Vagina (tissue), 2 donors: ENCODE measurements at places on chromosomes 4 and X.

DNA sequence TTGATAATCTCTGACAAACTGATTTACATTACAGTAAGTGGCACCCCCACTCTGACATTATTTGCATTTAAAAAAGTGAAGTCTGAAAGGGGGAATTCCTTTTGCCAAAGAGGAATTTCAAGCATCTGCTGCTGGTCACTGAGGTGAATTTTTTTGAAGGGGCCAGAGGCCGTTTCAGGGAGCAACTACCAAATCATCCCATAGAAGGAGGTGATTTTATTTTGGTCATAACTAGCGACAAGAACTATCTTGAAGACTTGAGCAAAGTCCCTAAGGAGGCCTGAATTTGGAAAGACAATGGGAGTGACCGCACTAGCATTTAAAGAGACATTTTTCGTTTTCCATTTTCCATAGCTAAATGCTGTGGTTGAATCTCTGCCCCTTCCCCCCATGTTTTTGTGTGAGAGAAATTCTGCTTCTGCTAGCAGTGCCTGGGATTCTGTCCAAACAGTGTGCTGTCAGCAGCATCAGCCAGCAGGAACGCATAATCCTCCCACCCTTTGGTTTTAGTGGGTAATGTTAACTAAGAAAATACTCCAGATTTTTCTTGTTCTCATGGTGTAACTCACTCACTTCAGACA, 110.1 kb upstream of the MED14 start:
- no peaks in the 10 kb centered on the region for H3K27me3 ChIP-seq
- no peaks in the 10 kb centered on the region for H3K4me1 ChIP-seq
- H3K4me3 ChIP-seq: no peak overlapping the region
- DNase-seq: no peak
- H3K27ac ChIP-seq: no peak overlapping the region
- no peaks in the 10 kb centered on the region for H3K36me3 ChIP-seq

GRCh38 chr4:57158762-57159161, 48.6 kb upstream of the IGFBP7 start:
- no peak for DNase-seq
- no peak overlapping the region for H3K27ac ChIP-seq
- no peak overlapping the region for H3K4me3 ChIP-seq
- no peaks in the 10 kb centered on the region for H3K4me1 ChIP-seq
- no peaks in the 10 kb centered on the region for H3K27me3 ChIP-seq

DNA sequence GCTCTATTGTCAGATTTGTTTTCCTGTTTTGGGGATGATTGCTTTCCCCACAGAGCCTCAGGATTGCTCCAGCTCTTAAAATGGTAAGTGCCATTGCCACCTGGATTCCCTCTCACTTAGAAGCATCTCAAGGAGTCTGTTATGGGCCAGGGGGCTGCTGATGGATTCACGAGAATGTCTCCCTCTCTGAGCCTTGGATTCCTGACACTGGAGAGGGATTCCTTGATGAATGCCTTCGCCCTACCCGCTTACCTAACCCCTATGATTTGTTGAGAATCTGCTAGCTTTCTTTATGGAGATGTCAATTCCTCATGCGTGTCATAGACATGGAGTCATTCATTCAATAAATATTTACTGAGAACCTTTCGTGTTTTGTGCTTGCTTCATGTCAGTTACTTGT, 36.9 kb upstream of the TENM3 start:
- H3K27ac ChIP-seq: no peak overlapping the region
- H3K4me3 ChIP-seq: no peak overlapping the region
- peaks cover 10% of the 10 kb centered on the region for H3K4me1 ChIP-seq

DNA sequence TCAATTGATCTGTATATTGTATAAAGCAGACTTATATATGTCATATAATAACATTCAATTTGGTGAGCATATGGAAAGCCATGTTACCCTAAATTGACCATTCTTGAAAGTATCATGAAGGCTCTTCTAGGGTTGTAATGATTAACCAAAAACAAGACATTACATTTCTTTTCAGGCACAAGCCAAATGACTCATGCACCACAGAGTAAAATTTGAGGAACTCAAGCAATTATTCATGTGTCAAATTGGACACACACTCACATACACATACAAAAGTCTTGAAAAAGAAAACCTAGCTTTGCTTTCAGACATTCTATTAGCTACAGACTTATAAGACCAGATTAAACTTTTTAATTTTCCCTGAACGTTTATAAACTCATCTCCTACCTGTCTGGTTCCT, 146.5 kb upstream of the PCDH18 start:
- H3K4me3 ChIP-seq: no peak overlapping the region
- H3K4me1 ChIP-seq: no peaks in the 10 kb centered on the region
- H3K36me3 ChIP-seq: no peaks in the 10 kb centered on the region
- H3K27me3 ChIP-seq: no peaks in the 10 kb centered on the region
- H3K27ac ChIP-seq: no peak overlapping the region

DNA sequence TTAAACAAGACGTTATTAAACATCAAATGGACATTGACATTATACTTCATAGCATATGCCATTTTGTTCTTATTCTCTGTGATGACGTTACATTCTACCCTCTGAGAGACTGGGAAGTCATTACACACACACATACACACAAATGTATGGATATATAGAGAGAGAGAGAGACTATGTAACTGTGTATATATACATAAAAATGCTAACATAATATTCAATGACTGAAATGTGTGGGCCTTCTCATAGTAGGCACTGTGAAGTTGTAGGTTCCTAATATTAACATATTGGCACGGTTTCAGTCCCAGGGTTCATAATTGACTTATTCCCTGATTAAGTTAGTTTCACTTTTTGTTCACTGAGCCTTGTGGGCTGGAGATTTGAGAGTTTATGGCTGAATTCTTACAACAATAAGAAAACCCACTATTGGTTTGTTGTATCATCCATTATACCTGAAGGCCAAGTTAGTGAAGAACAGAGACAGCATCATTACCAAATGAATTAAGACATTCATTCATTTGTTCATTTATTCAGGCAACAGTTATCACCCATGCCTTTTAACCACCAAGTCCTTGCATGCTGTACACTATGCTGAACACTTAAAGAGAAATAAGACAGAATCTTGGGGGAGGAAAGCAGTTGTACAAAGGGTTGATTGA, 68.5 kb downstream of the GAB1 start:
- H3K27me3 ChIP-seq: no peaks in the 10 kb centered on the region
- H3K4me1 ChIP-seq: peaks cover 65% of the 10 kb centered on the region
- DNase-seq: no peak
- H3K27ac ChIP-seq: peak overlapping the region; percentile 37
- H3K36me3 ChIP-seq: no peaks in the 10 kb centered on the region
- H3K4me3 ChIP-seq: no peak overlapping the region

- H3K4me3 ChIP-seq: peak overlapping the region; percentile 67
- no peak for DNase-seq
- H3K27ac ChIP-seq: peak overlapping the region; percentile 75
- no peaks in the 10 kb centered on the region for H3K36me3 ChIP-seq
Observed at GRCh38 chrX:129981752-129982299, 609 bp upstream of the BCORL1 start.

- no peak overlapping the region for H3K27ac ChIP-seq
- no peak for DNase-seq
- no peaks in the 10 kb centered on the region for H3K36me3 ChIP-seq
- no peaks in the 10 kb centered on the region for H3K4me1 ChIP-seq
- H3K4me3 ChIP-seq: no peak overlapping the region
Observed at GRCh38 chrX:83469551-83469950, 38.5 kb upstream of the POU3F4 start.

GRCh38 chrX:101803451-101803850, 128.4 kb downstream of the ZMAT1 start:
- no peak overlapping the region for H3K27ac ChIP-seq
- H3K4me3 ChIP-seq: no peak overlapping the region
- H3K27me3 ChIP-seq: no peaks in the 10 kb centered on the region
- no peaks in the 10 kb centered on the region for H3K36me3 ChIP-seq

DNA sequence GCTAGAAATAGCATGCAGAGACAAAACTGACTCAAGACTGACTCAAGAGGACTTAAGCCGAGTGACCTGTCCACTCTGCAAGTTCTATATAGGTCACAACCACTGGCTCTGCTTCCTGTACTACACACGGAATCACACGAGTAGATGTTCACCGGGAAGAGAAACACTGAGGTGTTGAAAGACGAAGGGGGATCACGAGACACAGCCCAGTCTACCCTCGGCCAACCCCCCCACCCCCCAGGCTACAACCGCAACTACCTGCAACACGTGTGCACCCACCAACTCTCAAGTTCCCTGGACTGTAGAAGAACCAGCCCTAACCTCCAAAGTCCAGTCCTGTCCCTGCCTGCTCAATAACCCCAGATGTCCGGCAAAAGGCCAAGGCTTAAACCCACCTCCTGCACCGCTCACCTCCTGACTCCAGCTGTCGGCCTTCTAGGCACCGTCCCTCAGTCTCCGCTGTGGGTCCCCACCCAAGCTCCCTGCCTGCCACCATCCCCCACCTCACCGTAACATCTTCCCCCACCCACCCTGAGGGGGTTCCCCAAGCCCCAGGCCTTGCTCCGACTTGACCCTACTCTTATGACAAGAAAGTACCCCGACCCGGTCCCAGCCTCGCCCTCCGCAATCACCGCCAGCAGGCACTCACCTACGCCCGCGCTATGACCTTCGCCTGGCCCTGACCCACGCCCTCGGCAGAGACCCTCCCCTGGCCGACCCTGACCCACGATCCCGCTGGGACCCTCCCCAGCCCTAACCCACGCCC, 739 bp downstream of the GAK start:
- H3K4me3 ChIP-seq: peak overlapping the region; percentile 84
- peaks cover 47% of the 10 kb centered on the region for H3K4me1 ChIP-seq
- DNase-seq: peak; percentile 91
- H3K27ac ChIP-seq: peak overlapping the region; percentile 85
- H3K27me3 ChIP-seq: no peaks in the 10 kb centered on the region

DNA sequence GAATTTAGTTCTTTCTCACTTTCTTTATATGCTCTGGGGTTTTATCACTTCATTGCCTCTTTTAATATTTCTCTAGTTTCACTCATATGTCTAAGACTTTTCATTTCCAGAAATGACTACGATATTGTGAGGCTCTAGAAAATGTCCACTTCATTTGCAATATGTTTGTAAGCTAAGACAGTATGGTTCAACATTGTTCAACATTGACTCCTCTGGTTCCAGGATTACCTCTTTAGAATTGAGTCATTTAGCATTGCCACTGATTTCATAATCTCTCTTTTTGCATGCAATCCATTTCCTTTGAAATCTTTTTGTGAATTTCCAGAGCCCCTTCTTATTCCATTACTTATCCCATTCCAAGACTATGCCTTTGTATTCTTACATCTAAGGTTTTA, 32.3 kb downstream of the BBS12 start:
- no peaks in the 10 kb centered on the region for H3K27me3 ChIP-seq
- no peak overlapping the region for H3K4me3 ChIP-seq
- H3K36me3 ChIP-seq: no peaks in the 10 kb centered on the region
- no peak for DNase-seq

- H3K27me3 ChIP-seq: no peaks in the 10 kb centered on the region
- no peaks in the 10 kb centered on the region for H3K36me3 ChIP-seq
- H3K4me3 ChIP-seq: no peak overlapping the region
- H3K27ac ChIP-seq: no peak overlapping the region
- peaks cover 10% of the 10 kb centered on the region for H3K4me1 ChIP-seq
- no peak for DNase-seq
Observed at GRCh38 chr4:101989551-101989950, 199.0 kb downstream of the BANK1 start.

DNA sequence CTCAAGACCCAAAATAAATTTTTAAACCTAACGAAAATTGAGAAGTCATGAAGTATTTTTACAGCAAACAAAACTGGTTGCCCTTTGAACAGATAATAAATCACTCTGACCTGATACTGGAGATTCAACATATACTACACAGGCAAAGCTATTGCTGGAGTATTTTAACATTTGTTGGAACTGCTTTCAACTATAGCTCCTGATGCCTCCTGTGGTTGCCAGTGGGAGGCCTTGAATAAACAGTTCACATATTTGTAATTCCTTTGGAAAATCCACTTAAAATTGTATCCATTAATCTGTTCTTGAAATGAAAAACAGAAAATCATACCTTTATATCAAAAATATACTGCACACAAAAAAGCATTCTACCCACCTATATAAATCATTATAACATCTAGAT, 605.1 kb downstream of the KCTD8 start:
- H3K27me3 ChIP-seq: no peaks in the 10 kb centered on the region
- no peaks in the 10 kb centered on the region for H3K36me3 ChIP-seq
- H3K27ac ChIP-seq: no peak overlapping the region
- H3K4me3 ChIP-seq: no peak overlapping the region
- DNase-seq: no peak

- peaks cover 21% of the 10 kb centered on the region for H3K4me1 ChIP-seq
- no peak for DNase-seq
- H3K4me3 ChIP-seq: no peak overlapping the region
- H3K36me3 ChIP-seq: no peaks in the 10 kb centered on the region
Observed at GRCh38 chrX:2549876-2550275, 49.1 kb upstream of the DHRSX start.

DNA sequence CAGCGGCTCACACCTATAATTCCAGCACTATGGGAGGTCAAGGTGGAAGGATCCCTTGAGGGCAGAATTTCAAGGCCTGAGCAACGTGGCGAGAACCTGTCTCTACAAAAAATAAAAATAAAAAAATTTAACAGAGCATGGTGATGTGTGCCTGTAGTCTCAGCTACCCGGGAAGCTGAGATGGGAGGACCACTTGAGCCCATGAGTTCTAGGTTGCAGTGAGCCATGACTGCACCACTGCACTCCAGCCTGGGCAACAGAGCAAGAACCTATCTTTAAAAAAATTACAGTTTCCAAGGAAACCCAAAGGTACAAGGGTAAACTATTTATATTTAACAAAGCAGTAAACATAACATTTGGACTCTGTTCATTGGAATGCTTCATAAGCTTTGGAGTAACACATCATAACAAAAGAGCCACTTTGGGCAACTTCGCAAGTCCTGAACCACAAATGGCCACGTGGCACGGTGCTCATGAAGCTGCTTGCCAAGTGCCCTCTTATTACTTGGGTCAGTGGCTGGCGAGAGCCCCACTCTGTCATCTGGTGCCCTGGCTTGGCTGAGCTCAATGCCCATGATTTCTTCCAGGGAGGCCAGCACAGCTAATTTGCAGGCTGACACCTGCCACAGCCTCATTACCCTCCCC, 165.6 kb downstream of the SH3KBP1 start:
- H3K27ac ChIP-seq: no peak overlapping the region
- peak; percentile 70 for DNase-seq
- H3K4me1 ChIP-seq: no peaks in the 10 kb centered on the region
- H3K4me3 ChIP-seq: no peak overlapping the region
- no peaks in the 10 kb centered on the region for H3K27me3 ChIP-seq

GRCh38 chr4:91963486-91963885, 340.3 kb upstream of the GRID2 start:
- DNase-seq: no peak
- no peak overlapping the region for H3K27ac ChIP-seq
- no peaks in the 10 kb centered on the region for H3K36me3 ChIP-seq
- H3K4me1 ChIP-seq: no peaks in the 10 kb centered on the region
- no peak overlapping the region for H3K4me3 ChIP-seq
- no peaks in the 10 kb centered on the region for H3K27me3 ChIP-seq

- no peaks in the 10 kb centered on the region for H3K36me3 ChIP-seq
- H3K27me3 ChIP-seq: no peaks in the 10 kb centered on the region
- H3K4me3 ChIP-seq: no peak overlapping the region
- no peak for DNase-seq
- H3K4me1 ChIP-seq: no peaks in the 10 kb centered on the region
Observed at GRCh38 chrX:120111611-120112010, 4.1 kb downstream of the RHOXF1 start.

- no peak overlapping the region for H3K27ac ChIP-seq
- no peaks in the 10 kb centered on the region for H3K27me3 ChIP-seq
- no peak for DNase-seq
- no peaks in the 10 kb centered on the region for H3K4me1 ChIP-seq
- H3K36me3 ChIP-seq: no peaks in the 10 kb centered on the region
Observed at GRCh38 chr4:31328932-31329331, 608.8 kb downstream of the PCDH7 start.
